ENCODE measurements at places on chromosomes 1 and 21. TPM values are rescaled to one million over a fixed set of nuclear protein-coding genes. Genes with fewer than 3 reads are reported as not detected.

DNA sequence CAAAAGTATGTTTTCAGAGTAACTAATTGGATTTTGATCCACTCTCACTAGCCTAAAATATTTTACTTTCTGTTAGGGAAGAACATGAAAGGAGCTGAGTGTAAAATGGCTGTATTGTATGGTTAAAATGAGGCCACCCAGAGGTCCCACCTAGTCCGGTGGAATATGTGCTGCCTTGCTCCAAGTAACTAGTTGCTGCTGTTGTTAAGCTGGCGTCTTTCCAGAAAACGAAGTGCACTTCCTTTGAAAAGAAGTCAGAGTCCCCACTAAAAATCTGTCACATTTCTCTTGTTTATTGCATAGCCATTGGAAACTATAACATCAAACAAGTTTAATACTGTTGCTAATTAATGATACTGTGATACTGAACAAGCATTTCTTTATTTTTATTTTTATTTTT lies 3.2 kb downstream of the SLC25A33 start:
- no peaks in the 10 kb centered on the region for H3K36me3 ChIP-seq
- no peak overlapping the region for H3K4me3 ChIP-seq
- H3K27ac ChIP-seq = peak overlapping the region; percentile 83
- DNase-seq = peak; percentile 78
- H3K27me3 ChIP-seq = no peaks in the 10 kb centered on the region

- H3K36me3 ChIP-seq = no peaks in the 10 kb centered on the region
- H3K4me3 ChIP-seq = no peak overlapping the region
- no peak for DNase-seq
- no peak overlapping the region for H3K27ac ChIP-seq
- H3K27me3 ChIP-seq = no peaks in the 10 kb centered on the region
Measured at GRCh38 chr21:32889596-32889995, 118.0 kb upstream of the PAXBP1 start.

GRCh38 chr1:206575165-206575893 lies 36.9 kb downstream of the EIF2D start:
- no peaks in the 10 kb centered on the region for H3K27me3 ChIP-seq
- H3K36me3 ChIP-seq = peaks cover 2% of the 10 kb centered on the region
- peaks cover 10% of the 10 kb centered on the region for H3K4me1 ChIP-seq
- DNase-seq = no peak
- H3K4me3 ChIP-seq = no peak overlapping the region

GRCh38 chr1:51115714-51116404 lies 13.8 kb downstream of the C1orf185 start:
- no peak overlapping the region for H3K27ac ChIP-seq
- no peak overlapping the region for H3K4me3 ChIP-seq
- H3K4me1 ChIP-seq = no peaks in the 10 kb centered on the region
- H3K27me3 ChIP-seq = no peaks in the 10 kb centered on the region
- no peaks in the 10 kb centered on the region for H3K36me3 ChIP-seq

DNA sequence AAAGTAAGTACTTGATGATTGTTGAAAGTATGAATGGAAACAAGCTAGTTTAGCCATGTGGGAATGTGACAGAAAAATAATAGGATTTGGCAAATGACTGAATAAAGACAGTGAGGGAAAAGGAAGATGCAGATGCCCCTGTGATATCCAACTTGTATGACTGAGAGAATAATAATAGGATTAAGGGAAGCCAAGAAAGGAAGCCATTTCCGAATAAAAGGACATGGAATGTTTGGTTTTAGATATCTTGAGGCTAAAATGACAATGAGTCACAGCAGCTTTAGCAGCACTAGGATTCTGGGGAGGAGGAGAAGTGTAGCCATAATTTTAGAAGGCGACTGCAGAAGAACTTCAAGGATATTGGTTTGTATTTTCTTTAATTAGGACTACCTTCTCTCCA lies 109.2 kb downstream of the TTLL7 start:
- no peaks in the 10 kb centered on the region for H3K4me1 ChIP-seq
- DNase-seq = no peak
- H3K27me3 ChIP-seq = no peaks in the 10 kb centered on the region

- no peak overlapping the region for H3K4me3 ChIP-seq
- H3K36me3 ChIP-seq = peaks cover 100% of the 10 kb centered on the region
- no peaks in the 10 kb centered on the region for H3K27me3 ChIP-seq
Measured at GRCh38 chr21:44317241-44317782, 17.5 kb downstream of the PFKL start.

DNA sequence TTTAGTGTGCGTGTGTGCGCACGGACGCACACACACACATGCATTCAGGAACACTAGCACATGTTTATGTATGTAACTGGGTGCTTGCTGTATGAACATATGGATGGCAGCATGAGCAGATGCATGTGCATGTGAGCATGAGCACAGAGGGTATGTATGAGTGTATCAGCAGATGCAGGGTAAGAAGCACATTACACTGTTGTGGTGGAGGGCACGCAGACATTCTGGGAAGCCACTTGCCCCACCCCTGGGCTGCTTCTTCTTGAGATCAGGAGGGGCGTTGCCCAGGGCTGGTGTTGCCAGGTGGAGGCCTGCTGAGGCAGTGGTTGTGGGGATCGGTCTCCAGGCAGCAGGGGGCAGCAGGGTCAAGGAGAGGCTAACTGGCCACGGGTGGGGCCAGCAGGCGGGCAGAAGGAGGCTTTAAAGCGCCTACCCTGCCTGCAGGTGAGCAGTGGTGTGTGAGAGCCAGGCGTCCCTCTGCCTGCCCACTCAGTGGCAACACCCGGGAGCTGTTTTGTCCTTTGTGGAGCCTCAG lies 3.9 kb upstream of the P3R3URF start:
- H3K27me3 ChIP-seq = no peaks in the 10 kb centered on the region
- no peak overlapping the region for H3K4me3 ChIP-seq
- DNase-seq = peak; percentile 36
- H3K4me1 ChIP-seq = peaks cover 15% of the 10 kb centered on the region
- no peak overlapping the region for H3K27ac ChIP-seq

- no peak overlapping the region for H3K27ac ChIP-seq
- H3K27me3 ChIP-seq = no peaks in the 10 kb centered on the region
- H3K4me1 ChIP-seq = peaks cover 19% of the 10 kb centered on the region
- H3K4me3 ChIP-seq = no peak overlapping the region
- H3K36me3 ChIP-seq = no peaks in the 10 kb centered on the region
- no peak for DNase-seq
Measured at GRCh38 chr1:42963378-42964043, 4.8 kb upstream of the SLC2A1 start.

- H3K36me3 ChIP-seq = no peaks in the 10 kb centered on the region
- no peak for DNase-seq
- H3K4me3 ChIP-seq = peak overlapping the region; percentile 66
- H3K27me3 ChIP-seq = no peaks in the 10 kb centered on the region
- H3K4me1 ChIP-seq = peaks cover 65% of the 10 kb centered on the region
Measured at GRCh38 chr1:201504799-201505502, 2.0 kb downstream of the CSRP1 start.

DNA sequence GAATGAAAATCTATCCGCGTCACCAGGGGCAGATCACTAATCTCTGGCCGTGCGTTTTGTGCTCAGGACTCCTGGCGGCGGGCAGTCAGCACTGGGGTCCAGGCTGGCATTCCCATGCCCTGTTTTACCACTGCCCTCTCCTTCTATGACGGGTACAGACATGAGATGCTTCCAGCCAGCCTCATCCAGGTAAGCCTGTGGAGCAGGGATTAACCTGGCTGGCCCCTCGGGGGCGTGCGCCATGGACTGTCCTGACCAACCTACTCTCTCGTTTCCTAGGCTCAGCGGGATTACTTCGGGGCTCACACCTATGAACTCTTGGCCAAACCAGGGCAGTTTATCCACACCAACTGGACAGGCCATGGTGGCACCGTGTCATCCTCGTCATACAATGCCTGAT lies 10.9 kb upstream of the CENPS start:
- H3K4me1 ChIP-seq = no peaks in the 10 kb centered on the region
- H3K27me3 ChIP-seq = no peaks in the 10 kb centered on the region
- peaks cover 70% of the 10 kb centered on the region for H3K36me3 ChIP-seq
- H3K4me3 ChIP-seq = no peak overlapping the region
- no peak overlapping the region for H3K27ac ChIP-seq

DNA sequence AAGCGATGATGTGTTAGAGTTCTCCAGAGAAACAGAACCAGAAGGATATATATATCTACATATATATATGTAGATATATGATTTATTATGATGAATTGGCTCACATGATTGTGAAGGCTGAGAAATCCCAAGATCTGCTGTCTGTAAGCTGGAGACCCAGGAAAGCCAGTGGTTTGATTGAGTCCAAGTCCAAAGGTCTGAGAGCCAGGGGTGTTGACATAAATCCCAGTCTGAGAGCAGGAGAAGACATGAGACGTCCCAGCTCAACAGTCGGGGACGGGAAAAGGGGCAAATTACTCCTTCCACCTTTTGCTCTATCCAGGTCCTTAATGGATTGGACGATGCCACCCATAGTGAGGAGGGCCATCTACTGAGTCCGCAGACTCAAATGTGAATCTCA lies 126.6 kb downstream of the PRDM2 start:
- no peak for DNase-seq
- no peak overlapping the region for H3K4me3 ChIP-seq
- no peak overlapping the region for H3K27ac ChIP-seq

DNA sequence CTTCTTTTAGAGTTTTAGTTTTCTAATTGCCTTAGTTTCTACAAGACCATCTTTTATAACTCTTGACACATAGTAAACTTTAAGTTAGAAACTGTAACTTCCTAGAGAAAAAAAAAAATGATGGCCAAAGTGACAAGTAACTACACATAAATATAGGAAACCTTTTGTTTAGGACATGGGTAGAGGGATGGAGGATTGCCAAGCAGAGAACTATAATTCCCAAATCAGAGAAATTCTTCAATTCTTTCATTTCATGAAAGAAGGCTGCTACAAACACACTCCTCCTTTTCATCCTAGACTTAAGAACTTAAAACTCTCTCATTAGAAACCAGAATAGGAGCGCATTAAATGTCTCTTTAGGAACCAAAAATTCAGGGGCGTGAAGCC lies 125.0 kb downstream of the PTPN14 start:
- DNase-seq = no peak
- H3K27me3 ChIP-seq = no peaks in the 10 kb centered on the region
- H3K36me3 ChIP-seq = no peaks in the 10 kb centered on the region
- peaks cover 5% of the 10 kb centered on the region for H3K4me1 ChIP-seq

DNA sequence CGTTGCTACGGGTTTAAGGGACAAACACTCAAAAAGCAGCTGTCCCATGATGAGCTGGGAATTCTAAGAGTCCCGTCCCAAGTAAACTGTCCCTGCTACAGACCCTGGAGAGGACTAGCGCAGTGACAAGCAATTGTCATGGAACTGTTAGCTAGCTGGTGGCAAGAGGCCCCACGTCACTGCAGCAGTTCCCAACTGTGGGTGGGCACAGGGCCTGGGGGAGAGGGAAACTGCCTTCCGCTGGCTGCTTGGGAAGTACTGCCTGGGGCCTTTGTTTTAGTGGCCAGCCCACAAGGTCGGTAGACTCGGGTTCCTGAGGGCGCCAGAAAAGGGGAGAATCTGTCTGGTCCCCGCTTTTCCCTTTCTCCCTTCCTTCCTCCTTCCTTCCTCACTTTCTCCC lies 97.4 kb downstream of the LACTBL1 start:
- H3K27me3 ChIP-seq = no peaks in the 10 kb centered on the region
- H3K36me3 ChIP-seq = peaks cover 43% of the 10 kb centered on the region
- no peak overlapping the region for H3K4me3 ChIP-seq
- DNase-seq = peak; percentile 32
- peaks cover 26% of the 10 kb centered on the region for H3K4me1 ChIP-seq

DNA sequence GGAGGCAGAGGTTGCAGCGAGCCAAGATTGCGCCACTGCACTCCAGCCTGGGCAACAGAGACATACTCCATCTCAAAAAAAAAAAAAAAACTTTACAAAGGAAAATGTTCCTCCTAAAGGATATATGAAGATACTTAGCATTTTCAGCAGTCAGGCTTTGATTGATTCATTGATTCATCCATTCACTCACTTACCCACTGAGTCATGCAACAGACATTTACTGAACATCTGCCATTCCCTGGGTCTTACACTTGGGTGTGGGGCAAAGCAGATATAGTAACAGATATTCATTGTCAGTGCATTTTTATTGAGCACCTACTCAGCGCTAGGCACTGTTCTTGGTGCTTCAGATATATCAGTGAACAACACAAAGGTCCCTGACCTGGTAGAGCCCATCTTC lies 5.6 kb upstream of the LACTBL1 start:
- H3K36me3 ChIP-seq = no peaks in the 10 kb centered on the region
- H3K27me3 ChIP-seq = no peaks in the 10 kb centered on the region
- no peak overlapping the region for H3K4me3 ChIP-seq
- DNase-seq = no peak
- H3K4me1 ChIP-seq = peaks cover 6% of the 10 kb centered on the region
- H3K27ac ChIP-seq = no peak overlapping the region

DNA sequence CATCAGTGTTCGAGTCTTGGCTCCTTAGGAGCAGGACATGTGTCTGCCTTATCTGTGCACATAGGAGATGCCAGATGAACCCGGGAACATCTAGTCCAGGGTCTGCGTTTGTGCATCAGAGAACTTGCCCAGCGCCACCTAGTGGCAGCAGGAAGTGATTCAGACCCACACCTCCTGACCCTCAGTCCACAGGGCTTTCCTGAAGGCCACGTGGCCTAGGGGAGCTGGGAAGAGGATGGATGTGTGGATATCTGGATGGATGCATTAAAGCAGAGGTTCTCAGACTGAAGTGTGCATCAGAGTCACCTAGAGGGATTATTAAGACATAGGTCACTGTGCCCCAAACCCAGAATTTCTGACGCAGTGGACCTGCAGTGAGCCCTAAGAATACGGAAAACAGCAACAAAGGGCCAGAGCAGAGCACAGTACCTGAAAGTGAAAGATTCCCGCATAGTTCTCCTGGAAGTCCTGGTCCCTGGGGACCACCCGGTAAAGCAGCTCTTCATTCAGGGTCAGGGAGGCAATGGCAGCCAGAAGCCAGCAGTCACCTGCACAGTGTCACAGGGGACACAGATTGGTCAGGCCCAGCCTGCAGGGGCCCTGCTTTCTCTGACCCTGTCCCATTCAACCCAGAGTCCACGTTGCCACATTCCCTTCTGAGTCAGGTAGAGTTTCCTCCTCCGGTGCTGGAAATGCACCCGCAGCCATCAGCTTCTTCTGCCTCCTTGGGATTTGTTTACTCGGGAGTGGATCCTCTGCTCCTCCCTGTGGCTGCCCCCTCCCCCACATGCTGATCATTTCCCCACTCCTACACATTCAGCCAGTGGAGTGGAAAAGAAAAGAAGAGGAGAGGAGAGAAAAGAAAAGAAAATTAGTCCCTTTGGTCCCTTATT lies 37.0 kb downstream of the CAPN8 start:
- no peaks in the 10 kb centered on the region for H3K27me3 ChIP-seq
- H3K36me3 ChIP-seq = no peaks in the 10 kb centered on the region
- no peak overlapping the region for H3K4me3 ChIP-seq
- DNase-seq = no peak
- H3K4me1 ChIP-seq = peaks cover 5% of the 10 kb centered on the region

CNIH4 gene
- 32.5 TPM for total RNA-seq

RHBDL2 gene
- 0.61 TPM for total RNA-seq

SPOCD1 gene
- total RNA-seq = 0.44 TPM

FNDC10 gene
- total RNA-seq = 6.0 TPM

RGS13 gene
- 0.10 TPM for total RNA-seq

SMG5 gene
- 50.9 TPM for total RNA-seq

CIART gene
- 14.7 TPM for total RNA-seq

C1orf226 gene
- total RNA-seq = 2.9 TPM

ANGPTL3 gene
- 0.22 TPM for total RNA-seq

AMPD1 gene
- 0.89 TPM for total RNA-seq

COL6A1 gene
- total RNA-seq = 156 TPM

STUM gene
- total RNA-seq = 4.8 TPM

LYPLA2 gene
- 28.3 TPM for total RNA-seq
